ENCODE measurements at places on chromosomes 4 and X.

DNA sequence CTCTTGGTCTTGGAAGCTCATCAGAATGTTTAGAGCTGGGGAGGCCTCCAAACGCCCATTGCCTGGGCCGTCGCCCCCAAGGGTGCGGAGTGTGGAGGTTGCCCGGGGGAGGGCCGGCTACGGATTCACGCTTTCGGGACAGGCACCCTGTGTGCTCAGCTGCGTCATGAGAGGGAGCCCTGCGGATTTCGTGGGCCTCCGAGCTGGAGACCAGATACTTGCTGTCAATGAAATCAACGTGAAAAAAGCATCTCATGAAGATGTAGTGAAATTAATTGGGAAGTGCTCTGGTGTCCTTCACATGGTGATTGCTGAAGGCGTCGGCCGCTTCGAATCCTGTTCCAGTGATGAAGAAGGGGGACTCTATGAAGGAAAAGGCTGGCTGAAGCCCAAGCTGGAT lies 23.3 kb downstream of the RGS12 start:
- peak; percentile 34 for DNase-seq

DNA sequence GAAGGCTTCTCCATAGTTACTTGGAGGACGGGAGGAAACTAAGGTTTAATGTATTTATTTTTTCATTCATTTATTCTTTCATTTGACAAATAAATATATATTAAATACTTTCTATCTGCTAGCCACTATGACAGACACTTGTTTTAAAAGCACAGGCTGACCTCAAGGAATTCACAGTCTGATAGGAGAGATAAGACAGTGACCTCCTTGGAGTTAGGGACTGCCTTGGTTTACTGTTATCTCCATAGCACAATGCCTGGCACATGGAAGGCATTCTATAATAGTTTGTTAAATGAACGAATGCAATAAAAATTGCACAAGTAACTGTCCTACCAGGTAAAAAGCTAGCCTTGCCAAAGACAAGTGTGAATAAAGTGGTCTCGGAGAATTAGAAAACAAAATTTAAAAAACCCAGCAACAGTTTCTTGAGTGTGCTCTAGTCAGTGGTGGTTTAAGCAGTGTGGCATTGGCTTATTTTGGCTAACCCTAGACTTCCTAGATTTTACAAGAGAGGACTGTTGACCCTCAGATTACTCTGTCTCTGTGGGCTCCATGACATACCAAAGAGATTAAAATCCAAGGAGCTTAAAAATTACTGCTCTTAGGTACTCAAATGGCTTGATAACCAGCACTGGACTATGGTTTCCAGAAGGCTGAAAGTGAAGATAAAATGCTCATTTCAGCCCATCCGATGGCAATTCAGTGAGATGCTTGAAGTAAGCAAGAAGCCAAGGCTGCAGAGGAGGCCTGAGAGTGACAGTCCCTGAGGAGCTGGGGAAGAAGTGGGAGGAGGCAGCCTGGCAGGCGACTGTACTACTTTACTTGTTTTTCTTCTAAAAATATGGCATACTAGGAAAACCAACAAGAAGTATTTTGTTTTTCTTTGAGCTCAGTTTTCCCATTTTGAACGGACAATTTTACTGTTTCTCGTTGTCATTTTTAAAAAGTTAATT lies 9.6 kb downstream of the AFP start:
- DNase-seq = no peak

DNA sequence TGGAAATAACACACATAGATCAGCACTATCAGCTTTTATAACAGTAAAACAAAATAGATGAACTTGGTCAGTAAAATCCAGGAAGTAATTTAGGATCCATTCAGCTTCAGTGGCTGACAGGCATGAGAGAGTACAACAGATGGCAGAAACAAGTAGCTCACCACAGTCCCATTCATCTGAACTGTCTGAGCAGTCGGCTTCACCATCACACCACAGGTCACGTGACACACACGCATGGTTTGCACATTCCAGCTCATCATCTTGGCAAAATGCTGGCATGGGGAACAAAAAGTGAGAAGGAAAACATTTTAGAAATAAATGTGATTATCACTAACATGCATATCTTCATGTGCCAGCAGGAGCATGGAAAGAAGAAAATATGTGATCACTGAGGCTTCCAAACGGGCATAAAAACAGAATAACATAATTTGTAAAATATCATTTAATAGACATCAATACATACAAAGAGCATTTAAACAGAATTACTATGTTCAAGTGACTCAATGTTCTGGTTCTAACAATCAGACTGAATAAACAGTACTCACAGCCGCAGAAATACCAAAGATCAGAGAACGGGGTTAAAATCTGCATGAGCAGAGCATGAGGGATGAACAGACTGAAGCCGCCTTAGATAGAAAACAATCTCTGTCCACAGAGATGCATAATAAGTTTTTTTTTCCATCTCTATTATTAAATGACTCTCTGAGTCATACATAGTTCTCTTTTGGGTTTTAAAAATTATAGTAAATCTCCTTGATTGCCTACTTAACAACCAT lies 158.1 kb downstream of the ATP10D start:
- DNase-seq = no peak

GRCh38 chr4:102454981-102455685 lies 46.0 kb upstream of the NFKB1 start:
- DNase-seq = no peak

GRCh38 chr4:35506161-35506560 lies 738.2 kb downstream of the ARAP2 start:
- DNase-seq = no peak

DNA sequence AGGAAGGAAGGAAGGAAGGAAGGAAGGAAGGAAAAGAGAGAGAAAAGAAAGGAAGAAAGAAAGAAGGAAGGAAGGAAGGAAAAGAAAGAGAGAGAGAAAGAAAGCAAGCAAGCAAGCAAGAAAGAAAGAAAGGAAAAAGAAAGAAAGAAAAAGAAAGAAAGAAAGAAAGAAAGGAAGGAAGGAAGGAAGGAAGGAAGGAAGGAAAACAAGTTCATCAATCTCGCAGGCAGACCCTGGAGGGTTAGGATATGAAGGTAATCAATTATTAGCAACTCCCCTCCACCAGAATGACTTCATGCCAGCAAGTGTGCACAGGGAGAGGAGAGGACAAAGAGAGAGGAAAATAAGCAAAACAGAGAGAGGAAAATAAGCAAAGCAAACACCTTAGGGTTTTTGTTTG lies 80.2 kb downstream of the MTNR1A start:
- no peak for DNase-seq

DNA sequence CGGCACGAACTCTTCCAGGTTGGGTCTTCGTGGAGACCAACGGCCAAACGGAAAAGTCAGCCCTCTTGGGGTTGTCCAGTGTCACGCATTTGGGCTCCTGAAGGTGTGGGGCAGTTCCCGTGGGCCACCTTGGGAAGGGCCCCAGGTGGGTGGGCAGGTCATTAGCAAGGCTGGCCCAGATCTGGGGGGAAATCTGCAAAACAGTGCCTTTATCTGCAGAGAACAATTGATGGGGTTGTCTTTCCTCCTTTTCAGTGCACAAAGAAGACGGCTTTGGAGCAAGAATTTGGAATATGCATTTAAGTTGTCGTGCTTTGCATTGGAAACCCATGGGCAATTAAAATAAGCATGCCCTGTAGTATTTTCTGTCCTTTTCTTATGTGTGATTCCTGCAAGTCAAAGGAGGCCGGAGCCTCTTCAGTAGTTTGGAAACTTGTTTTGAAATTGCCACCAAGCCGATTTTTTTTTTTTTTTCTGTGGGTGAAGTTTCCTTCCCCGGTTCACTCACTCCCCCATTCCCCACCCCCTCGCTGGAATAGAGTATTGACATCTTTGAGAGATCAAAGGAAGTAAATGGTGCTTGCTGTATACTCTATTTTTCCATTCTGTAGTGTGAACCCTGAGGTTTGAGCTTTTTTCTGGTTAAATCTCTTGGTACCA lies 9.8 kb downstream of the ZIC3 start:
- DNase-seq = no peak

- DNase-seq = no peak
These were observed 67.4 kb downstream of the AFF2 start for GRCh38 chrX:148567779-148568178.

DNA sequence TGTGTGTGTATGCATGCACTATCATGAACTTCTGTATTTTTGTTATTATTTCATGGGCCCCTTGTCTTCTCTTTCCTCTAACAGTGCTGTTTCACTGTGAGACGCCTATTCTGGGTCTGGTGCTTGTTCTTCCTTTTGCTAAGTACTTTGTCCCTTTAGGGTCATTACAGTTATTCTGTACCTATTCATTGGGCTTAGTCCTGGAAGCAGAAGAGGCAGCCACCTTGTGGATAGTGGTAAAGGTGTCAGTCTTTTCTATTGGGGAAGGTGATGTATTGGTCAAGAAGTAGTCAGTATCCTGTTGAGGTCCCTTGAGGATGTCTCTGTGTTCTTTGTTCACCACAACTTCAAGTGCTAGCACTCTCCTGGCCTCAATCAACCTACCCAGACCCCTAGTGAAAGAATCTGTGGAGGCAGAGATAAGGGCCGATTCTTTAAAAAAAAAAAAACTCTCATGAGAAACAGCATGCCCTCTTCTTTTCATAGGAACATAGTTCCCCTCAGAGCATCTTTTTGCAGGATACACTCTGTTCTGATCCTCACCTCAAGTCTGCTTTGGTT lies 593.8 kb downstream of the SPRY1 start:
- DNase-seq = no peak

GRCh38 chr4:88975958-88976774 lies 80.8 kb downstream of the FAM13A start:
- DNase-seq = no peak

- DNase-seq = no peak
These were observed 87.9 kb downstream of the PDK3 start for GRCh38 chrX:24553011-24553410.

- no peak for DNase-seq
These were observed 131.2 kb downstream of the HTR2C start for GRCh38 chrX:114715096-114715495.

- DNase-seq = peak; percentile 60
These were observed 110.3 kb upstream of the MAP3K15 start for GRCh38 chrX:19625612-19626011.

DNA sequence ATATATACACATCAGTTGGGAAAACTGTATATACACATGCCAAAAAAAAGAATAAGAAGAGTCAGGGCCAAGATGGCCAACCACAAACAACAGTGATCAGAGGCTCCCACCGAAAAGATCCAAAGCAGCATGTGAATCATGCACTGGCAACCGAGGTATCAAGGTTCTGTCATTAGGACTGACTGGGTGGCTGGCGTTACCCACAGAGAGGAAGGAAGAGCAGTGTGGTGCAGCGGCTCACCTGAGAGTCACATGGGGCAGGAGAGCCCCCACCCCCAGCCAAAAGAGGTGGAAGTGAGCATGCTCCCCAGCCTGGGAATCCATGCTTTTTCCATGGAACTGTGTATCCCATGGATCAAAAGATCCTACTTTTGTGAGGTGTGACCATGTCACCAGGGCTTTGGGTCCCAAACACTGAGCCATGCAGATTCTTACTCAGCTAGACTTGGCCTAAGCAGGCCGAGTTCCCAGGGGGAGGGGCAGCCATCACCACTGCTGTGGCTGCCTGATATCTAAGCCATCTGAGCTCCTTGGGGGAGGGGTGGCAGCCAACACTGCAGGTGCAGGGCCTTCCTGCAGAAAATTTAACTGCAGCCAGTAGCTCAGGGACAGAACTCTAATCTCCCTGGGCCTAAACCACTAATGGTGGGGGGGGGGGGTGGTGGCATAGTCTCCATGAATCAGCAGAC lies 52.8 kb downstream of the P2RY10 start:
- DNase-seq = peak; percentile 49

- no peak for DNase-seq
These were observed 30.5 kb upstream of the NSG1 start for GRCh38 chr4:4356106-4357041.

DNA sequence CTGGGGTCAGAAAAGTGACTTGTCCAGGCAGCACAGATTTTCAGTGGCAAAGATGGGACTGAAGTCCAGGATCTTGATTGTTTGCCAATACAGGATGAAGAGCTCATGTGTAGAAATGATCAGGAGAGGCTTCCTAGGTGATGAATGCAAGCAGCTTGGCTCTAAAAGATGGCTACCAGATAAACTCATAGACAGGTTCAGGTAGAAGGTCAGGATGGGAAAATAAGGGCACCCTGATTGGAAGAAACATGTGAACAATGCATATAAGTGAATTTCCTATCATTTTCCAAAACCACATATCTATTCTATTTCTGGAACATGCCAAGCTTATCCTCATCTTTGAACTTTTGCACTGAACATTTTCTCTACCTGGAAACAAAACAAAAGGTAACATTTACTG lies 87.7 kb downstream of the FAM13A start:
- no peak for DNase-seq

- DNase-seq = no peak
These were observed 30.8 kb downstream of the DAPP1 start for GRCh38 chr4:99847362-99847976.

DNA sequence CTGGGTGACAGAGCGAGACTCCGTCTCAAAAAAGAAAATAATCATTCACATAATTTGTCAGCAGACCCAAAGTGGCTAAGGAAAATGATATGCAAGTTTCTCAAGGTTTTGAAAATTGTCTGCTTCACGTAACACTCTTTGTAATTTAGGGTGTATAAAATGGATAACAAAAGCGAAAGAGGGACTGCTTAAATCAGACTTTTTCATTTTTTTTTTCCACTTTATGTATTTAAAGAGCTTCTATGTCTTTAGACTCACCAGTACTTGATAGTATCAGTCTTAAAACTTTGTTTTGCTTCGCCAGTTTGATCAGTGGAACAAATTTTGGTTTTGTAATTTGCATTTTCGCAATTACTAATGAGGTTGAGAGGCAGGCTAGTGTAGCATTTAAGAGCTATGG lies 34.6 kb downstream of the USP9X start:
- DNase-seq = no peak

GRCh38 chr4:91681091-91681490 lies 622.7 kb upstream of the GRID2 start:
- DNase-seq = no peak

- DNase-seq = no peak
These were observed 9.9 kb upstream of the GASK1B start for GRCh38 chr4:158182736-158183135.

GRCh38 chrX:121479406-121479805 lies 432.0 kb downstream of the GLUD2 start:
- DNase-seq = no peak

DNA sequence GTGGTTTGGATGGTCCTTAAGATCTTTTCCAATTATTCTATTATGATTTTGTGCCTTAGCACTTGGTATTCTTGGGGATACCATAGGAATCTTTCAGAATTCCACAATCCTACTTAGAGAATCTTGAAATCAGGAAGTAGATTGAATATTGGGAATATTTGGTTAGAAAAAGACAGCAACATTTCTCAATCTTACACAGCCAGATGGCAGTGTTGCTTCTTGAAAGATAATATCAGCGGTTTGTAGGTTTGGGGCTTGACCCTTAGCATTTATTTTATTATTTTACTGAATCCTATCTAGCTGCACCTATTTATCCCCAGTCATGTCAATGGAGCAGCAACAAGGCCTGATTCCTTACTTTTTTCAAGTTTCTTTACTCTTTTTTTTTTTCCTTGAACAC lies 28.6 kb downstream of the MAGEB1 start:
- DNase-seq = no peak

DNA sequence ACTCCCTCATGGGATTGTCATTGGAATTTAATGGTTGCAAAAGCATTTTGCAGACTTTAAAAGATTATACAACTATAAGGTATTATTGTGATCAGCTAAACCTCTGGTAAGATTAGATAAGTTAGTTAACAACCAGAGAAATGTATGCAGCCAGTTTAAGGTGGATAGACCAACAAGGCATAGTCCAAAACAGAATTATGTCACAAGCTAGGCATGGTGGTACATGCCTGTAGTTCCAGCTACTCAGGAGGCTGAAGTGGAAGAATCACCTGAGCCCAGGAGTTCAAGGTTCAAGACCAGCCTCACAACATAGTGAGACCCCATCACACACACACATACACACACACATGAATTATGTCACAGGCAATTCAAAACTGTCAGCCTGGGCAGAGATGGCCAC lies 54.7 kb upstream of the KLHL13 start:
- DNase-seq = no peak

Measured in activated CD8-positive, alpha-beta memory T cell treated with anti-CD3 and anti-CD28 coated beads, Interleukin-2, amount 50 U/mL, for 48 hours (primary cell).